Urinary bladder (tissue), 4 donors: ENCODE measurements at places on chromosomes 4 and X. TPM values are rescaled to one million over a fixed set of nuclear protein-coding genes. Genes with fewer than 3 reads are reported as not detected.

GRCh38 chrX:55335296-55335695 lies 70.6 kb upstream of the PAGE3 start:
- DNase-seq: no peak

GRCh38 chr4:89788206-89789072 lies 48.5 kb downstream of the SNCA start:
- no peak for DNase-seq

DNA sequence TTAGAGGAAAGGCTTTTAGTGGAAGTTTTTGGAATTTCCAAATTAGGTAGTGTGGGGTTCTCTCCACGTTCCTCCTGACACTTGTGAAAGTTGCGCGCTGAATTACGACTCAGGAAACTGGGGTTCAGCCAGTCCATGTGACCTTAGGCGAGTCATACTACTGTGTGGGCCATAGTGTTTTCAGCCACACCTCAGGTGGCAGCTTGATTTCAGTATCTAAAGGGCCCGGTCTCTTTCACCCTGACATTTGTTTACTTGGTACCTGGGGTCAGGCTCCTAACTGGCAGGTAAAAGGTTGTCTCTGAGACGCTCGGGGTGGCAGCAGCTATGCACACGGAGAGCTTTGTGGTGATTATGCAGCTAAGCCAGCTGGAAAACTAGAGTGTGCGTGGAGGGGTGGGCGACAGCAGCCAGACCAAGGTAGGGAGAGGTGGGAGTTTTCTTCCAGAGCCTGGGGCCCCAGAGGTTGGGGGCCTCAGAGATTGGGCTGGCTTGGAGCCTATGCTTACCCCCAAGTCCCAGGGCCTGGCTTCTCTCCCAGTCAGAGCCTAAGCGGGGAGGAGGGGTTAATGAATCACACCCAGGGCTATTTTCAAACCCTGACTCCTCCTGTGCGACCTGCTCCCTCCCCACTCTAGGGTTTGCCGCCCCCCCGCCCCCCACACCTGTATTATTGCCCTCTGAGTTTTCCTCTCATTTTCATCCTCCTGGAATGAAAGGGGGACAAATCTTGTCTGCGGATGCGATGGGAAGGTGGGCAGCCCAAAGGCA lies 47.2 kb downstream of the STARD8 start:
- no peak for DNase-seq

DNA sequence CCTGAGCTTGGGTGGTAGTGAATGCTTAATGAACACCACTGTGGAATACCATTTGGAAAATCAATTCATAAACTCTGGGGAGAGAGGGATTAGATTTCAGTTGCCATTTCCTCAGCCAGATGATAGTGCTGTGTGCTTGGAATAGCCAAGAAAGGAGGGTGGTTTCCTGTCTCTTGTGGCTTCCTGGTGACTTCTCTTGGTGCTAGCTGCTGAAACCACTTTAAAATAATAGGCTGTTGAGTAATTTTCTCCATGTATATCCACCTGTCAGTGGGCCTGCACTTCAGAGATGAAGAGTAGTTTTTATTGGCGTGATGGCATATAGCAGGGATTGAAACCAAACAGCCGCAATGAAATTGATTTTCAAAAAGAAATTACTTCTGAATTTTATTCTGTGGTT lies 11.8 kb downstream of the EDA start:
- no peak for DNase-seq

DNA sequence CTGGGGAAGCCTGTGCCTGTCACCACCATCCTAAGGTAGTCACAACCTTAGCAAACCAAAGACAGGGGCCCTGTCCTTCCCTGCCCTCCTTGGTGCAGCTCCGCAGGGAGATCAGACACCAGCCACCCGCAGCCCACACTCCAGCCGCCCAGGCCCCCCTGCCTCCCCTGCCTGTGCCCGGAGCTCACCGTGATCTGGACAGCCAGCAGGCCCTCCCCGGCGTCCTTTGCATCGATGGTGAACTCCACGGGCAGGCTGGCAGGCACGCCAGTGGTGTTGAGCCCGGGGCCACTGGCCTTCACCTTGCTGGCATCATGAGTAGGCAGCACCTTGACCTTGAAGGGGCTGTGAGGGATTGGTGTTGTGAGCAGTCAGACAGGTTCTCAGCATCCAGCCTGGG lies 16.4 kb downstream of the FLNA start:
- DNase-seq: no peak

GRCh38 chr4:122052677-122053076 lies 99.5 kb upstream of the BLTP1 start:
- no peak for DNase-seq

DNA sequence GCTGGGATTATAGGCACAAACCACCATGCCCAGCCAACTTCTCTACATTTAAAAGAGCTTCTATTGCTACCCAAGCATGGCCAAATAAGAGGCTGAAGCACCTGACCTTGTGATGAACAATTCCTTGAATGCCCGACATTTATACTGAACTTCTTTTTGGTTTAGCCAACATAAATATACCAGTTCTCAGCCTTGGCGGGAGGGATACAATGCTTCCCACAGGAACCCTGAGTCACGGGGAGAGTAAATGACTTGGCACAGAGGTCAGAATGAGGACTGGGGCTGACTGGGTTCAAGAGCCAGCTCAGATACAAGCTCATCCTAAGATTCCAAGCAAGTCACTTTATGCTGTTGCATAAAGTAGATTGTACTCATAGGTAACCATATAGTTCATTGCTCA lies 6.1 kb downstream of the HOPX start:
- DNase-seq: no peak

Gene IL3RA
- 2.5 TPM for total RNA-seq

- DNase-seq: no peak
Measured at GRCh38 chr4:83074086-83074704, 39.2 kb downstream of the COPS4 start.

DNA sequence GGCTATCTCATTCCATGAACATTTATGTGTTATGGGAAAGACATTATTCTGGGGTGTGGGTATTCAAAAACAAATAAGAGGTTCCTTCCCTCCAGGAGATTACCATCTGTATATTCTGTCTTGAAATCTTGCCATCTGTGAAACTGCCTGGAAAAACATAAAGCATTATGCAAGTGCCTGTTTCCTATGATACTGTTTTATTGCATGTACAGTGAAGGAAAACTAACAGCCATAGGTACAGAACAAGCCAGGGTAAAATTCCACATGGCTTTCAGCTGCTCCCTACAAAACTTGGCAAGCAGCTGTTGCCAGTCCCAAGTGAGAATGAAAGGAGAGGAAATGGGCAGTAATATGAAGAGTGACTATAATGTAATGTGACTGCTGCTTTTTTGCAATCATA lies 136.0 kb downstream of the GUCY2F start:
- DNase-seq: no peak

DNA sequence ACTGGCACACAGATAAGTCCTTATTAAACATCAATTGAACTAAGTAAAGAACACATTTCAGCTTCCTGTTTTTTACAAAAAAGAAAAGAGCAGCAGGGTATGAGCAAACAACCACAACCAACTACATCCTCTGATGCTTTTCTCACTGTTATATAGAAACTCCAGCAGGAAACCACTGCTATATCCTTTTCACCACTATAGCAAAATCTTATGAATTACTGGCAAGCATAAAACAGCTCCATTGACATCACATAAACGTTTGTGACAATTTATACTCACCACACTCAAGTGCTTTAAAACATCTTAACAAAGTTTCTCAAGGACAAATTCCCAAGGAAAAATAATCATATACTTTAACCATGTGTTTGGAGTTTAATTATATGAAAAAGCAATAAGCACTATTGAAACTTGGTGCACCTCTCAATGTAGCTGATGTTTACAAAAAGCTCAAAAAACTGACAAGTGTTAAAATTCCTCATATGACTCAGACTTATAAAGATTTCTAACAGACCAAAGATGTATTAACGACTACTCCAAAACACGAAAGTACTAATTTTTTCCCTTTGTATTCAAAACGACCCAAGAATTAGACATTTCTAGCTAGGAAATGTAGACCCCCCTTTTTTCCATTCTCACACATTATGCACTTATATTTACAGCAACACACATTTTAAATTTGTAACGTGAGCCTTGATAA lies 12.9 kb downstream of the GPRIN3 start:
- DNase-seq: no peak

GRCh38 chr4:27442146-27442545 lies 581.5 kb downstream of the STIM2 start:
- no peak for DNase-seq

Gene ZNF674
- 9.9 TPM for total RNA-seq

Gene CETN2
- total RNA-seq: 38.3 TPM

Gene PDCL2
- not detected for total RNA-seq

DNA sequence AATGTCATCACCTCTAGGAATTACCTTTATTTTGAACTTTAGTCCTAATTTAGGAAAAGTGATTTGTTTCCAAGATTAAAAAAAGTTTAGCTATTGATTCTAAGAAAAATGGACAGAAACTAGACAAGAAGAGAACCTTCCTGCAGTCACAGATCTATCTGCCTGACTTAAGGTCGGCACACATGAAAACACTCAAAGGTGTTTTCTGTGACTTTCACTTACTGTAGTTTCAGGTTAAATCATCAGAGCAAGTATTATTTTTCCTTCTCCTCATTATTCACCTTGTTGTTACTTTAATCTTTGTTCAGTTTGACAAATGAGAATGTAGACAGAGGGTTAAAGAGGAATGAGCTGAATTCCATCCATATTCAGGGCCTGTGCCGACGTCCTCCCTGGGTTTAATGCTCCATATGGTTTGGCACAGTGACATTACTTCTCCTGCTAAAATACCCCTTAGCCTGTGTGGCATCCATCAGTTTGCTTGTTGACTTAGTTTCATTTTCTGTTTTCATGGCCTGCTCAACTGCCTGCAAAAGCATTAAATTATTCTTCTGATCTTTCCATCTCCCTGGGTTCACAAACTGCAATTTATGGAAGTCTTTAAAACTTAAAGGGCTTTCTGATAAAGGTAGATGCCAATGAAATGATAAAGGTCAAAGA lies 352.7 kb downstream of the NKX6-1 start:
- no peak for DNase-seq

Gene LEF1
- 9.5 TPM for total RNA-seq

- DNase-seq: no peak
Measured at GRCh38 chr4:120352739-120353138, 286.1 kb upstream of the MAD2L1 start.

DNA sequence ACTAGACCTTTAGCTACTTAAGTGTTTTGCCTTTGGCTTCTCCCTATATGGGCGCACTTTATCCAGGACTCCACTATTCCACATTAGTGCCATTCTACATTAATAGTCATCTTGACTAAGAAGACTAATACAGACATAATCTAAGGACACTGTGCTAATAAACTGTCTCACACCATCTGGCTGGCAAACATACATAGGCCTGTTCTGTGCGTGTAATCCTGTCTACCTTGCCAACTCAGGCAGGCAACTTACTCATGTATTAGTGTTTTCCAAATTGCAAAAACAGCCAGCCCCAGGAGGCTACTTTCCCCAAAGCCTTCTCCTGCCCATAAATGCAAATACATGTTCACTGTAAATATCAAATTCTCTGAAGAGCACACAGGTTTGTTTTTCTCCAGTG lies 587.3 kb downstream of the TMA16 start:
- DNase-seq: no peak

Gene BRS3
- not detected for total RNA-seq

DNA sequence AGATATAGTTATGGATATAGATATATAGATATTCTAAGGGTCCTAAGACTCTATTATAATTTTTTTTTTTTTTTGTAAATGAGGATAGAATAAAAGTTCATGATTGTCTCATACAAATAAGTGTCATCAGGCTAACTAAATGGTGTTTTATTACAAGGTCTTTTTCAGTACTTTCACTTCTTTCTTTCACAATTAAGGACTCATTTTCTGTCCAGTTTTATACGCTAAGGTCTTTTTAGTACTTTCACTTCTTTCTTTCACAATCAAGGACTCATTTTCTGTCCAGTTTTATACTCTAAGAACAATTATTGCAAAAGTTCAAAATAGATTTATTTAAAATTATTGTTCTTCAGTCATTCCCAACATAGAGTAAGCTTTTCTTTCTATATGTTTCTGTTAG lies 32.7 kb downstream of the RUFY3 start:
- DNase-seq: no peak

Gene SRPK3
- total RNA-seq: 4.3 TPM

Gene HNRNPD
- total RNA-seq: 93.1 TPM

GRCh38 chr4:175807547-175807946 lies 4.5 kb downstream of the GPM6A start:
- DNase-seq: no peak

DNA sequence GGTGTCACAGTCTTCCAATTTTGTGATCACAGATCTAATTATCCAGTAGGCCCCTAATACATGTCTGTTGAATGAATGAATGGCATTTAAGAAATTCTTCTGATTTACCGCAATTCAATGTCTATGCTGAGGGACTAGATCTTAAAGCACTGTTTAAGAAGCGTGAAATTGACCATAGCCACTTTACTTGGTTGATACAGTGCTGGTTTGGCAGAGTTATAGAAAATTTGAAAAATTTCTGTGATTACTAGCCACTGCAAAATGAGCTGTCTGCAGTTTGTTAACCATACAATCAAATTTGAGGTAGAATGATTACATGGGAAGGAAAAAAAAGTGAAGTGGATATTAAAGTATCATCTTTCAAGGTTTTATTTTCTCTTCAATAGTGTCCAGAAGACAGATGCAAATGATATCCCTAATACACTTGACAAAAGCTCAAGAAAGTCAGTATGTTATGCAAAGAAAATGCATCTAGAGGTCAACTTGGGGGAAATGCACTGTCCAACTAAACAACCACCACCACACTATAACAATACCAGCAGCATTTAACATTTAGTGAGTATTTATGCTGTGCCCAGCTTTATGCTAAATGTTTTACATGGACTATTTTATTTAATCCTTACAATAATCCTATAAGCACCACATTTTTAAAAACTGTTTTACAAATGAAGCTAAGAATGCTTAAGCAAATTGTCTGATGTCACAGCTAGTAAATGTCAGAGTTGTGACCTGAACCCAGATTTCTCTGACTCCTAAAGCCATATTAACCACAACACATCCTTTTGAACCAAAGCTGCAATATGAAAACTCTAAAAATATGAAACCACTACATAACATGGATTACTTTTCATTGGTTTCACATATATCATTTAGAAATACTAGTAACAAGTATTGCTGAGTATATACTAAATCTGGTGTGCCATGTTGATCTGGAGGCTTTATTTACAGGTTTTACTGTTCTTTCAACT lies 217.9 kb upstream of the MAB21L2 start:
- no peak for DNase-seq

GRCh38 chr4:42955746-42956505 lies 63.4 kb downstream of the GRXCR1 start:
- DNase-seq: no peak

DNA sequence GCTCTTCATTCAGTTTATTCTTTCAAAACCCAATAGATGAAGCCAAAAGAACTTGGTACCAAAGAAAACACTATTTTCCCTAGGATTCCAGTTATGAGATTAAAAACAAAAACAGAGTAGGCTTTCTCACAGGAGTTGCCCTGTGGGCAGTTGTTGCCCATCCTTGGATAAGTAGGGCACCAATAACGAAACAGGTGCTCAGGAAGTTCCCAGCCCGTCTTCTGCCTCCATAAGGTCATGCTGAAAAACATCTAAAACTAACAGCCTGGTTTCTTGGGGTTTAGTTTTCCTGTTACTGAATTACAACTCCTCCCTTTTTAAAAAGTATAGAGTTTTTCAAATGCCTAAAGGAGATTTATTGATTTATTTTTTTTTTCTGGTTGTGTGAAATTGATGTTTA lies 14.7 kb downstream of the TSPAN5 start:
- DNase-seq: no peak

Gene FDCSP
- total RNA-seq: 1.7 TPM

Gene TMEM33
- 54.5 TPM for total RNA-seq

Gene TNIP3
- 0.21 TPM for total RNA-seq

- DNase-seq: no peak
Measured at GRCh38 chrX:154724993-154725756, 25.7 kb downstream of the GAB3 start.
